NCI-H2081 treated with DMSO at 0.1 percent for 48 hours (cell line): ENCODE measurements at places on chromosomes 11 and 22.

DNA sequence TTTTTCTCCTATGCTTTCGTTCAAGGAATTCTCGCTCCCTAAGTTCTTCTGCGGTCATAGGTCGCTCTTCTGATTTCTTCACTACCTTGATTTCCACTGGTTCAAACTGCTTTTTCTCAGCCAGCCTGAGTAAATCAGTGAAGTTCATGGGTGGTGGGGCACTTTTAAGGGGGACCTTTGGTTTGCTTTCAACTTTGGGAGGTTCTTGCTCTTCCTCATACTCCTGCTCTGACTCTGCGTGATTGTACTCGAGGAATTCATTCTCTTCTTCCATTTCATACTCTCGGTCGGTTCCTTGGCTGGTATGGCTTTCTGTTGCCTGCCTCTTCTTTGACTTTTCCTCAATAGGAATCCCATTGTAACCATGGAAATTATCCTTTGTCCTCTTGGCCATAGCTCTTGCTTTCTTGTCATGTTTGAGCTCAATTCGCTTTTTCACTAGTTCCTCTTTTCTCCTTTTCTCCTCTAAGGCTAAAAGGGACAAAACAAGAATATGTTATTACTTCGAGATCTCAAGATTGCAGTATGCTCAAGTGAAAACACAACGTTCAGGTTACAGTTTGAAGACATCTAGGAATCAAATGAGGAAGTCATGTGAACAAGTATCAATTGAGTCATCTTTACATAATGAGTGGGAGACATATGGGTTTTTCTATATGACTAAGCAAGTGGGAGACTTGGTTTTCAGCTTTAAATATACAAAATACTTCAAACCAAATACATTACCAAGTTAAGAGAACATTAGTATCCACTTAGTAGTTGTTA lies 16.2 kb downstream of the MISFA start:
- DNase-seq, result no peak

DNA sequence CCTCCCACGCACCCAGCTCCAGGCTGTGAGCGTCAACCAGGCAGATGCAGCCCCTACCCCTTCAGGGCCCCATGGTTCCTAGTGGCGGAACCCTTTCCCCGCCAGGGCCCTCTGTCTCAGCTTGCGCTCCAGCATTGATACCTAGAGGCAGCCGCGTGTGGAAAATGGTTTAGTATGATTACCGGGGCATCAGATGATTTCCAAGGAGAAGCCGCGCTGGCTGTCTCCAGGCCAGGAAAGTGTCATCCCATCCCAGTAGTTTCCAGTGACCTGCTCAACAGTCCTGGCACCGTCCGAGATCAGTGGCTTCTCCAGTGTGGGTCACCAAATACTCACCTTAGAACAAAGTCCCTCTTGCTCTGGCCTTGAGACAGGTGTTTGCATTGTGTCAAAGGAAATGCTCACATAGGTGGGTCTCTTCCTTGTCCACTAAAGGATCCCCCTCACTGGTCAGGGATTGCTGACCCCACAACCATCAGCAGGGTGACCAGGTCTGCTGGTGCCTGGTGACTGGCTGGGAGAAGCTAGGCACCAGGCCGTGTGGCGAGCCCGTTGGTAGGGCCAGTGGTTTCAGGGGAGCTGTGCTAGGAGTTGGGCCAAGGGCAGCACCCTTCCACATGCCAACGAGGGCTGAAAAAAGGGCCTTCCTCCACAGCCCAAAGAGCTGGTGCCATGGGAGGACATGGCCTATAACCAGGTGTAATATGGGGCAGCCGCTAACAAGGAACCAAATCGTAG lies 109.4 kb downstream of the MORC2 start:
- no peak for DNase-seq

DNA sequence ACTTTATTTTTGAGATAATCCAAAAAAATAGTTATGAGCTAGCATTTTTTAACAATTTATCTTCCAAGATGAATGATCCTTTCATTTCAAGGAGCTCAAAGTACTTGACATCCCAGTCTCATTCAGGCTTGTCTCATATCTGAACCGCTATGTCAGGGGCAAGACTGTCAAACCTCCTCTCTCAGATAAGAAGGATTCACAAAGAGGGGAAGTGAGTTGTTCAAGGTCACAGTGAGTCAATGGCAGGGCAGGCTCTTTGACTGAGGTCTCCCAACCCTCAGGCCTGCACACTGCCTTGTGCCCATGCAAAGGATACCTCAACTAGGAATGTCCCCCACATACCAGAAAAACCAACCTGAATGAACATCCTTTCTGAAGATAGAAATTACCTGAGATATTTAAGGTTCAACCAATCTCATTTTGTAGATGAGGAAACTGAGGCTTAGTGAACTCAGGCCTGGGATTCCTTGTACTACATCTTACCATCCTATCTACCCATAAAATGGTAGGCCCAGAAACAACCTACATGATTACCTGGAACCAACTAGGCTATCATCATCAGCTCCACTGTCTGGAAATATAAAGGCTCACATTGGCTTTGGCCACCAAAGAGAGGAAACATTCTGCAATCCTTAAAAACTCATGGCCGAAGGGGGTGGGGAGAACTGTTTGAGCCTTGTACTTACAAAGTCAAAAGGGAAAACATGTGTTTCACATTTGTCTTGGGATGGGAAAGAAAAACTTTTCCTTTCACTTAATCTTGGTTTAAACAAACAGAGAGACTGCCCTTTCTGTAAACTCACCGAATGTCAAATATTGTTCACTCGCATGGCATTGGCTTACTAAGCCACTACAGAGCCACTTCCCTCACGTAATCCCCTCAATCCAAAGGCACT lies 51.1 kb downstream of the LIF start:
- no peak for DNase-seq

DNA sequence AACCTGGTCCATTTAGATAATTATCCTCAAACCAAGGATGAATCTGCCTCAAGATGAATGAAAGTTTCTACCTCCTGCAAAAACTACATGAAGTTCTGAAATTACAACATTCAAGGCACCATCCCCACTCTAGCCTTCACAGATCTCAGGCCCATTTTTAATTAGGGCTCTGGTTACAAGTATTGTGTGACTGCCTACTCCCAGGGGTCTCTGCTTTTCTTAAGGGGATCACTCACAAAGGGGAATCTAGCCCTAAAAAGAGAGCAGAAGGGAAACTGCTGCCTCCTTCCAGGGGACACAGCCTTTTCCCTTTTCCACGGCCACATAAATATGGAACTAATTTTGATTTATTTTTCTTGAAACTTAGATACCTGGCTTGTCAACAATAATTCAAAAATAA lies 17.4 kb upstream of the TMEM135 start:
- no peak for DNase-seq

DNA sequence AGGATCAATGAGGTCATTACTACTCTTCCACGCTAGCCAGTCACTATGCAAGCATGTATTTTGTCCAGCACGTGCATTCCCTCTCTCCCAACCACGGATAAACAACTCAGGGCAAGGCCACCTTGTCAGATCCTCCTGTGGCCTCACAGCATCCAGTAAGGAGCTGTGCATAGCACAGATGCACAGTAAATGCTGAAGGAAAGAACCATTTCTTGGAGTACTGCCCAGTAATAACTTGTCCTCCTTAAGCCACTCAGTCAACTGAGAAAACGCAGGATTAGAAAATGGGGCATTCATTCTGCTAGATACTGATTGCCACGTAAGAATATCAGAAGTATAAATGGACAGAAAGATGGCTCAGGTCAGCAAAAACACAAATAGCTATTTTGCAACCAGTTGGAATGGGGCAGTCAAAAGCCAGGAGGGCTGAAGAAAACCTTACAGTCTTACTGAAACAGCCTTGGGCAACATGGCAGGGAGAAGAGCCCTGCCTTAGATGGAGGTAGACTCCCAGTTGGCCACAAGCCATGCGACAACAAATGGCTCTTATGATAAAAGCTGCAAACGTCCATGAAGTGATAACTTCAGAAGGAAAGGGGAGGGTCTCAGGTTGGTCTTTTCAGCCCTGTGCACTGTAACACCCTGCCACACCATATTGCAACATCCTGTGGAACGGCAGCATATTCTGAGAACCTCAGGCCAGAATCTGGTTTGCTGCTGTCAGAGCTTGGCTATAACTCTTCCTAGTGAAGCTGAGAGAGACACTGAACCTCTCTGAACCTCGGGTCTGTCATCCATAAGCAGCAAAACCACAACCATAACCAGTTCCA lies 23.0 kb downstream of the PC start:
- DNase-seq, result no peak

- DNase-seq, result no peak
Measured at GRCh38 chr11:65278356-65278755, 16.6 kb downstream of the POLA2 start.

DNA sequence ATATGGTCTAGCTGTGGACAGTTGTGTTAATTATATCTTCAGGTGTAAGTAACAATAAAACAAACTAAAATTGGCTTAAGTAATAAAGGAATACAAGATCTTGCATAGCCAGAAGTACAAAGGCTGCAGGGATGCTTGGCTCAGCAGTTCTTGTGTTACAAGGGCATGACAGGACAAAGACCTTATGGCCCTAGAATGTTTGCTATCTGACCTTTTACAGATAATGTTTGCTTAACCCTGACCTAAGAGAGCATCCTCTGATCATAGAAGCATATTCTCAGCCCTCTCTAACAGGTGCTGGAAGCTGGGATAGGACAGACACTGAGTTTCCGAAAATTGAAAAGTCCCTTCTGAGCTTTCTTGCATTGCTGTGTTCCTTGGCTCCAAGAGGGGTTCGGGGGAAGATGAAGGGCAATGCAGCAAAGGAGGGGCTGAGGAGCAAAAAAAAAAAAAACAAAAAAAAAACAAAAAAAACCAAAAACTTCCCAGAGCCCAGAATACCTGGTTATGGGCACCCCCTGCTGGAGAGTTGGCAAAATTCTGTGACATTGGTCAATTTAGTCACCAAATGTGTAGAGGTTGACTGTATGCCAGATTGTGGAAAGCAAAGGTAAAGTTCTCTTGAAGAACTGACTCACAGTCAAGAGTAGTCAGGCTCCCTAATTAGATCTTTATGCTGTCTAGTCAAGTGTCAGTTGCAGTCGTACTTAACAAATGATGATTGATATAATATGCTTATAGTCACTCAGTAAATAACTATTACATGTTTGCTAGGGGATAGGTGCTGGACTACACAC lies 10.4 kb upstream of the HIKESHI start:
- DNase-seq, result no peak

DNA sequence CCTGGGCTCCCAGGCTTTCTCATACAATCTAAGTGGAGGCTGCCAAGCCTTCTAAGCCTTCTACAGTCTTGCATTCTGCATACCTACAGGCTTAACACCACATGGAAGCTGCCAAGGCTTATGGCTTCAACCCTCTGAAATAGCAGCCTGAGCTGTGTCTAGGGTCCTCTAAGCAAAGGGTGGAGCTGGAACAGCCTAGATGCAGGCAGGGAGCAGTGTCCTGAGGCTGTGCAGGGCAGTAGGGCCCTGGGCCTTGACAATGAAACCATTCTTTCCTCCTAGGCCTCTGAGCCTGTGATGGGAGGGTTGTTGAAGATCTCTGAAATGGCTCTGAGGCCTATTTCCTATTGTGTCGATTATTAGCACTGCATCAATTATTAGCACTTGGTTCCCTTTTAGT lies 150.9 kb upstream of the GRK3 start:
- no peak for DNase-seq

- no peak for DNase-seq
Measured at GRCh38 chr11:75346912-75347647, 4.4 kb downstream of the ARRB1 start.

DNA sequence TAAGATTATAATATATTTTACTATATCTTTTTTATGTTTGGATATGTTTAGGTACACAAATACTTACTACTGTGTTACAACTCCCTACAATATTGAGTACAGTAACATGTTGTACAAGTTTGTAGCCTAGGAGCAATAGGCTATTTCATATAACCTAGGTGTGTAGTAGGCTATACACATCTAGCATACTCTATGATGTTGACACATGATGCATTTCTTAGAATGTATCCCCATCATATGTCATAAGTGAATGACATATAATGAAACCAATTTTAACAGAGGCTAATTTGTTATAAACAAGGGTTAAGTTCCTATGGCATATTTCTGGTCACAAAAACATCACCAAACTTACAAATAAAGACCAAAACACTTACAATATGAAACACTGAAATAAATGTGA lies 86.5 kb upstream of the RRM1 start:
- DNase-seq, result no peak

DNA sequence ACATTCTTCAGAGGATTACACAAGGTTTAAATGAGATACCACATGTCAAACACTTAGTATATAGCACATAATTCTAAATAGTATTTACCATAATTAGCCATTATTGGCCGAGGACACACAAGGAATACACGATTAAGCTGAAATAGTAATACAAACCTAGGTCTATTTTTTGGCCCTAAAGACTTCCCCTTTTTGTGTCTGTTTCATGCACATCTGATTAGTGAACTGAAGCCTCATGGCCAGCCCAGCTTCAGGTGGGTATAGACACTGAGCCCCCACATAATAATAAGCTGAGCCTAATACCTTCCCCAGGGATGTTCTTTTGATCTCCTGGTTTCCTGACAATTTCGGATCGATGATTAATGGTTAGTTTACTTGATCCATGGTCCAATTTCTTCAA lies 2.1 kb downstream of the GLYATL1B start:
- DNase-seq, result no peak

- no peak for DNase-seq
Measured at GRCh38 chr11:118252688-118253087, 523 bp upstream of the MPZL3 start.

DNA sequence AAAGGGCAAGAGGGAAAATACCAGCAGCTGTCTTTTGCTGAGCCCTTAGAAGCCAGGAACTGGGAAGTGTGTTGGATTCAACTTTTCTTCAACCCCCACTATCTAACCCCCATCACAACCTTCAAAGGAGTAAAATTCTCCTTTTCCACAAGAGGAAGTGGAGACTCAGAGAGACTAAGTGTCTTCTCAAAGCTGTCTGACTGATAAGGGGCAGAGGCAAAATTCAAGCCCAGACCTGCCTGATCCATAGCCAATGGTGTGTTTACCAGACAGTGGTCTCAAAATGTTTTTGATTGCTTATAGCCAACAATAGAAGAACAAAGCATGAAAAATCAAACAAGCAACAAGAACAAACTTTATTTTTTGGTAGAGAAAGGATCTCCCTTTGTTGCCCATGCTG lies 707.0 kb downstream of the NTM start:
- no peak for DNase-seq

- no peak for DNase-seq
Measured at GRCh38 chr11:68329978-68330699, 17.7 kb downstream of the LRP5 start.

- no peak for DNase-seq
Measured at GRCh38 chr11:71971680-71972079, 27.0 kb upstream of the IL18BP start.

- DNase-seq, result no peak
Measured at GRCh38 chr11:119055901-119056300, 1.1 kb downstream of the HYOU1 start.

DNA sequence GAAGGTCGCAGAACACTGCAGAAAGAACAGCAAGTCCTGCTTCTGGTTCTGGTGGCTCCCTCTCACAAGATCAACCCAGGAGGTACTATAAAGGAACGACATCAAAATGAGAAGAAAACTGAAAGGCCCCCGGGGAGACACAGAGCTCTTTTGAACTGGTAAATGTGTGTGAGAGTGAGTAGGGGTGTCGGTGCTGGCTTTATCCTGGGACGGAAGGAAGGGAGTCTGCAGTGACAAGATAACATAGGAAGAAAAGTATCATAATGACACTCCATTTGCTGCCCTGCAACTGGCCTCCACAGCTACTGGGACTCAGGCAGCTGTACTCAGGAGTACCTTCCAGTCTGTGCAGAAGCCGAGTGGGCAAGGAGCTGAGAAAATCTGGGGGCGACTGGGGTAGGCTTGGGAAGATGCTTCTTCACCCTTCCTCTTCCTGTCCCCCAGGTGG lies 60.9 kb downstream of the ENTHD1 start:
- DNase-seq, result no peak

GRCh38 chr11:46370253-46370652 lies 11.2 kb upstream of the MDK start:
- DNase-seq, result no peak
